ENCODE measurements at places on chromosomes 2 and 18.

DNA sequence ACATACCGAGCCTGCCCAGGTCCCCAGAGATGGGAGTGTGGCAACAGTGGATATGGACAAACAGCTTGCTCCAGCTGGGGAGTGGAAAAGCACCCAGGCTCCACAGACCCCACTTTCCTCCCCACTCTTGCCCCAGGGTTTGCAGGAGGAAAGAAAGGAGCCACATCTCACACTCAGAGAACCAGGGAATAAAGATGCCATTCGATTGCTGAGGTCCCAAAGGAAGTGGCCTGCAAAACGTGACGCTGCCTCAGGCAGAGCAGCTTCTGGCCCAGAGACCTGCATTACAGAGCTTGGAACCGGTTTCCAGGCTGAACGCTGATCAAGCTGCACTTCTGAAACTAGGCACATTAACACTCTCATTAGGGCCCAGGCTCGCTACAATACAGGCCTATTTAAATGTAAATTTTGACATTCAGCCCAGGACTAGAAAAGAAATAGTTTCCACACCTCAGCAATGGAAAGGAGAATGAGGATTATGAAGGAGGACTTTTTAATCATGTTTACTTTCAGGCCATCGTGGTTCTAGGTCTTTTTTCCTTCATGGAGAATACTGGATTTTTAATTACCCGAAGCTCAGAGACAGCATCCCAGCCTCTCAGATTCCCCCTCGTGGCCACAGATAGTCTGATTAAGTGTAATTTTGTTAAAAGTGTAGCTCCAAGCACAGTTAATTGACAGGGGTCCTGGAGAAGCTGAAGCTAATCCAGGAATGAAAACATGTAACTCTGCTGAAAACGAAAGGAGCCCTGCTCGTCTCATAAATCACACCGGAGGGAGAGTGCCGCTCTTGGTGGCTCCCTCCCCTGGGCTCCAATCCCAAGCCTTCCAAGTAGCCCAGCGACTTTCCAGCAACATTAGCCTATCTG, 221.3 kb upstream of the RAB6C start:
- no peak for DNase-seq

DNA sequence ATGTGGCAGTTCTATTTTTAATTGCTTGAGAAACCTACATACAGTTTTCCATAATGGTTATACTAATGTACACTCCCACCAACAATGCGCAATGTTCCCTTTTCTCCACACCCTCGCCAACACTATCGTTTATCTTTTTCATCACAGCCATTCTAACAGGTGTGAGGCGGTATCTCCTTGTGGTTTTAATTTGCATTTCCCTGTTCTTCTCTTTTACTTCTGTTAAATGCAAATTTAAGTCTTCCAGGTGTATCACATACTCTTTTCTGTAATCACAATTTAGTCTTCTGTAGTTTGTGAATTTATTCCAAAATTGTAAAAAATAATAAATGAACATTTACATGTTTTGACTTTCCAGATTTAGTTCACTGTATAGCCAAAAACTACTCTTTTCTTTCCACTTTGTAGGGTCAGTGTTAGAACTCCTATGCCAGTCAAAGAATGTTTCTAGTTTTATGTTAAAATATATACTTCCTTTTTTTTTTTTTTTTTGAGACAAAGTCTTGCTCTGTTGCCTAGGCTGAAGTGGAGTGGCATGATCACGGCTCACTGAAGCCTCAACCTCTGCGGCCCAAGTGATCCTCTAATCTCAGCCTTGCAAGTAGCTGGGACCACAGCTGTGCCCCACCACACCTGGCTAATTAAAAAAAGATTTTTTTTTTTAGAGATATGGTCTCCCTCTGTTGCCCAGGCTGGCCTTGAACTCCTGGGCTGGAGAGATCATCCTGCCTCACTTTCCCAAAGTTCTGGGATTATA, 15.4 kb upstream of the ACYP2 start:
- no peak for DNase-seq

DNA sequence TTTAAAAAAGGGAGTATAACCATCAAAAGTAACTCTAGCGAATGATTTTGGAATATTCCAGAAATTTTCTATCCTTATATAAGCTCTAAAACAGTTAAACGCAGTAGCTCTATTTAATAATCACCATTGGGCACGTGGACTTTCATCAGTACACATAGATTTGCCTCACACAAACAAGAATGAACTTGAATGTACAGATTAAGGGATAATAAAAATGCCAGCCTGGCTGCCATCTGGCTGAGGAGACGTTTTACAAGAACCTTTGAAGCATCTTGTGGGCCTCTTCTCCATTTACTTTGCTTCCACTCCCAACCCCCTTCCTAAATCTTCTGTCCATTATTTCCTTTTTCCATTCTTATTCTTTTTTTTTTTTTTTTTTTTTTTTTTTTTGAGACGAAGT, 47.2 kb downstream of the AGAP1 start:
- no peak for DNase-seq

- DNase-seq = no peak
Measured at GRCh38 chr2:173184031-173185004, 108.7 kb downstream of the MAP3K20 start.

DNA sequence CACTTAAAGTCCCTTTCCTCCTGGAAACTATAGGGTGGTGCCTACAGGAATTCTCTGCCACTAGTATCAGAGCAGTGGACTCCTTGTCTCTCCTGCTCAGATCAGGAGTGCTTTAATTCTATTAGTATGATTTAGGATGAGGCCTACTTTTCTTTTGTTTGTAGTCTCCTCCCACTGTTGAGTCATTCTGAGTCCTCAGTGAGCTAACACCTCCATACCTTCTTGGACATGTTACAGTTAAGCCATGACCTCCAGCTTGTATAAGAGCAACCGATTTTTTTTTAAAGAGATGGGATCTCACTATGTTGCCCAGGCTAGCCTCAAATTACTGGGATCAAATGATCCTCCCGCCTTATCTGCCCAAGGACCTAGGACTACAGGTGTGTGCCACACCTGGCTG, 48.7 kb upstream of the OTOF start:
- no peak for DNase-seq

DNA sequence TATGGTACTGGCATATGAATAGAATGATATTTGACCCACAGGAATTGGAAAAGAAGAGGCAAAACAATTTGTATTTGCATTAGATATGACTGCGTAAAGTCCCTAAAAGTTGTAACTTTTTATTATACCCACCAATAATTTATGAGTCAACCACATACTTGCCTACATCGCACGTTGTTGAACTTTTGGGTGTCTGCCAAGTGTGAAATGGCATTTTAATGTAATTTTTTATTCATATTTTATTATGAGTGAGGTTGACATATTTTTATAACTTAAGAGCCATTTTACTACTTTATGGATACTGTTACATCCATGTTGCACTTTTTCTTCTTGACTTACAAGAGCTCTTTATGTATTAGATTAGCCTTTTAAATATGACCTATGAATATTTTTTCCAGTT, 4.6 kb downstream of the DSC2 start:
- no peak for DNase-seq

GRCh38 chr18:5998907-5999306, 103.6 kb upstream of the TMEM200C start:
- DNase-seq = no peak

DNA sequence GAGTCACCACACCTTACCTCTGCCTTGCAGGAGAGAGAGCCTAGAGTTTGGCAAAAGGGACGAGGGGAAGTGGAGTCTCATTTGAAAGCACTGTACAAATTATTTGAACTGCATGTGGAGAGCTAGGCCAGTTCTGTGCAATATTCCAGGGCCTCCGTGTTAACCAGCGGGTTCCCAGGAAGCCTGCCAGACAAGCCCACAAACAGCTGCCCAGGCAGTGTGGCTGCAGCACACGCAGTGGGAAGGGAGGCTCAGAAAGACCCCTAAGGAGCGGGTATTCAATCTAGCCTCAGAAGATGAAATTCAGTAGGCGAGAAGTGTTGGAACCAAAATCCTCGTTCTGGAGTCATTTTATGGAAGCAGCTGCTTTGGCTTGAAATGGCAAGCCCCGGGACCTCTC, 30.7 kb downstream of the CNGA3 start:
- DNase-seq = no peak

DNA sequence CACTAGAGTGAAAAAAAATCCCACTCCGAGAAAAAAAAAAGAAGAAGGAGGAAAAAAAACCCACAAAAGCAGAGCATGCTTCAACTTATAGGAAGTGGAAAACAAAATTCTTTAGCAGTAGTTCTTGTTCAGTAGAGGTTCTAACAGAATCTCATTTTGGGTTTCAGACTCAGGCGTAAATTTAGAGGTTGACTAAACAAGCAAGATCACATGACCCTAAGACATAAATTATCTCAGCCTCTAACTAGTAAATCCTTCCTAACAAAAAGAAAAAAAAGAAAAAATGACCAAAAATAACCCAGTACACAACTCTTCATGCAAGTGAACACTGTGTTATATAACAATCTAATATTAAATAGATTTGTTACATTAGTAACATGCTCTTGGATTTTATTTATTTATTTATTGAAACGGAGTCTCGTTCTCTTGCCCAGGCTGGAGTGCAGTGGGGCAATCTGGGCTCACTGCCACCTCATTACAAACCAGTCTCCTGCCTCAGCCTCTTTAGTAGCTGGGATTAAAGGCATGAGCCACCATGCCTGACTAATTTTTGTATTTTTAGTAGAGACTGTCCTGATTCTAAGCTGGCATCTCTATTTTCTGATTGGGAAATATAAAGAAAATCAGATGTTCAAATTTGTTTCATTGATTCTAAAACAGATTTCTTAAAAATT, 35.4 kb downstream of the PPP4R3B start:
- no peak for DNase-seq

DNA sequence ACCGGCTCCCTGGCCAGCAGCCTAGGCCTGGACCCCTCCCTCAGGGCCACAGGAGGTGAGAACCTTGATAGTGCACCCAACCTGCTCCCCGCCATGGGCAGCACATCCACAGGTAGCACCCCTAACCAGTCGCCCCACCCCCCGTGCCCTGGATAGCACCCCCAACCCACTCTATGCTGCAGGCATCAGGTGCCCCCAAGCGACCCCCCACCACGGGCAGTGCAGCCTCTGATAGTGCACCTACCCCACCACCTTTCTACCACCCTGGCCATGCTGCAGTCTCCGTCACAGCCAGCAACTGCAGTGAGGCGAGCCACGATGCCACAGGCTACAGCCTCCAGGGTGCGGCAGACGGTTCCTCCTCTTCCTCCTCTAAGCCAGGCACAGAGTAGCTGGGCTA, 55.6 kb downstream of the SOWAHC start:
- DNase-seq = no peak

- no peak for DNase-seq
Measured at GRCh38 chr2:84686783-84687476, 170.6 kb downstream of the DNAH6 start.

DNA sequence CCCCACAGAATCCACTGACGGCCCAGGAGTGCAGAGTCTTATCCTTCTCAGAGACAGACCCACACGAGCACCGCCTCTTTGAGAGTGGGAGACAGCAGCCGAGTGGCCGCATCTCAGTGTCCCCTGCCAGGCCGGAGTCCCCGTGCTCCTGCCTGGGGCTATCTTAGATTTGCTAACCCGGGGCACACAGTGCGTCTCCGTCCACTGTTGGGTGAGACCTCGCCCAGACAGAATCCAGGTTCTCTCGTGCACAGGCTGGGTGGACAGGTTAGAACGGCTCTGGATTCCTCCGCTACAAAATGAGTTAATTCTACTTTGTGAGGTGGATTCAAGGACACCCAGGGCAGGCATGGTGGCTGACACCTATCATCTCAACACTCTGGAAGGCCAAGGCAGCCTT, 88.3 kb downstream of the ZNF516 start:
- no peak for DNase-seq

DNA sequence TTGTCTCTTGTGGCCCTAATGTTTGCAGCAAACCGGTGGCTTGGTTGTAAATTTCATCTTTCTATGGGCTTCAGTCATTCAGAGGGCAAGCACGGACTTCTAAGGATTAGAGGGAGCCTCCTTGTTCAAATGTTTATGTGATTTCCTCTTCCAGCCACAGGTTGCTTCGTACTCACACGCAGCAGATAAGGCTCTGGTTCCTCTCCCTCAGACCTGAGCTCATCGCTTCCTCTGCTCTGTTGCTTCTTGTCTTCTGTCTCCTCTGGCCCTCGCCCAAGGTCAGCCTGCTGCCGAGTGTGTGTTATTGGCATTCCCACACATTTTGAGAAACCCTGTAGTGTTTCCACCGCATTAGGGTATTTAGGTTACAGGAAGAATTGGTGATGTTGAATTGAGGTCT, 44.0 kb downstream of the MYL12B start:
- no peak for DNase-seq

- DNase-seq = no peak
Measured at GRCh38 chr2:122692400-122693083, 937.1 kb downstream of the TSN start.

DNA sequence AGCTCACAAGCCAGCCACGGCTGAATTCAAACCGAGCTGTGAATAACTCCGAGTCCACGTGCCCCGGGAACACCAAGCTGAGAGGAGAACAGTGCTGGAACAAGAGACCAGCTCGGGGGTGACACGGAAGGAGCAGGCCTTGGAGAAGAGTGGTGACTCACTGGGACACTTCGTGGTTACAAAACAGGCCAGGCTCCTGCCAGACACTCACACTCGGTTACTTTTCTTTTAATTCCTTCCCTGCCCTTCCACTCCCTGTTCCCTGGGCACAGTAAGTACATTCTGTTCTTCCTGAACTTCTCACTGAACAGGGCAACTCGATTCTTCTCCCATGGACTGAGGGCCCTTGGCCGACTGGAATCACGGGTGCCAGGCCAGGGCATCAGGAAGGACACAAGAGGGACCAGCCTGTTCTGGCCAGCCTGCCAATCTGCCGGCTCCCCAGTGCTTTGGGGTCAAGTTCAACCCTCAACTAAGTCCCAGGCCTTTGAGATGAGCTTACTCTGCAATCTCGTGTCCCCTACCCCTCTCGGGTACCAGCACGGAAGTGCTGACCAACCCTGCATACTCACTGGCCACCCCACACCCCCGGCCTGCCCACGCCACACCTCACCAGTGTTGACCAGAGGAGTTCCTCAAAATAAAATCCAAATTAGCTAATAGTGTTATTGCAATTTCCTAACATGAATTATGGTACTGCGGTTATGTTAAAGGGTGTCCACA, 87.5 kb downstream of the TFCP2L1 start:
- DNase-seq = no peak

DNA sequence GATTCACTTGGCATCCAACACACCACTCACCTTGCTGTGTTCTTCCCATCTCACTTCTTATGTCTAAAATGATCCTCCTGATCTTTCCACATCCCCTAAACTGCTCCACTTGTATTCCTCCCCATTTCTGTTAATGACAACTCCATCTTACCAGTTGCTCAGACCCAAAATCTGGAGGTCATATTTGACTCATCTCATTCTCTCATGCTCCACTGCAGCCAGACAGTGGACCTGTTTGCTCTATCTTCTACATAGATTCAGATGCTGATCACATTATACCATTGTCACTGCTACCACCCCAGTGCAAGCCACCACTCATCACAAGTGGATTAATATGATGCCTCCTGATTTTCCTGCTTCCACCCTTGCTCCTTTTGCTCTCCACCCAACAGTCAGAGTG, 7.9 kb upstream of the NABP1 start:
- no peak for DNase-seq

- DNase-seq = no peak
Measured at GRCh38 chr2:100910111-100910510, 90.2 kb downstream of the NPAS2 start.
